ENCODE measurements at places on chromosomes 4 and X.
A peak's percentile ranks its signal among the peaks of the same experiment; 100 is the strongest.

- DNase-seq, result no peak
Observed at GRCh38 chr4:6779667-6780565, 2.6 kb upstream of the KIAA0232 start.

DNA sequence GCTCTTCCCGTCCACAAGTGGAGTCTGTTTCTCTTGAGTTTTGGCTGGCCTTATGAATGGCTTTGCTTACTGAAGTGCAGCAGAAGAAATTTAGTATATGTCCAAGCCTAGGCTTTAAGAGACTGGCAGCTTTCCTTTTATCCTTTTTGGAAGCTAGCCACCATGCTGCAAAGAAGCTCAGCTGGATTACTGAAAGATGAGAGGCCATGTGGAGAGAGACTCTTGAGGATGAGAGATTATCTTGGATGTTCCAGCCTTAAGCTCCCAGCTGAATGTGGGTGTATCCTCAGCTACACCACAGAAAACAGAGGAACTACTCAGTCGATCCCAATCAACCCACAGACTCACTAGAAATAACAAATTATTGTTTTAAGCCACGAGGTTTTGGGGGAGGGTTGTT lies 12.5 kb downstream of the CCNG2 start:
- DNase-seq, result no peak

DNA sequence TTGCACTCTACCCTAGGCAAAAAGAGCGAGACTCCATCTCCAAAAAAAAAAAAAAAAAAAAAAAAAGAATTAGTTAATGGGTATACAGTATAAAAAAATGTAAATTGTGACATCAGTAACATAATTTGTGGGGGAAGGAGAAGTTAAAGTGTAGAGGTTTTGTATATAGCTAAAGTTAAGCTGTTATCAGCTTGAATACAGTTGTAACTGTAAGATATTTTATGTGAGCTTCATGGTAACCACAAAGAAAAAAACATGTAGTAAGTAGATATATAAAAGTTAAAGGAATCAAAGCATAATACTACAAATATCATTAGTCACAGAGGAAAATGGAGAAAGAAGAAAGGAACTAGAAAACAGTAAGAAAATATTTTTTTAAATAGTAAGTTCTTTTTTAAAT lies 53.2 kb upstream of the EPGN start:
- peak; percentile 61 for DNase-seq

DNA sequence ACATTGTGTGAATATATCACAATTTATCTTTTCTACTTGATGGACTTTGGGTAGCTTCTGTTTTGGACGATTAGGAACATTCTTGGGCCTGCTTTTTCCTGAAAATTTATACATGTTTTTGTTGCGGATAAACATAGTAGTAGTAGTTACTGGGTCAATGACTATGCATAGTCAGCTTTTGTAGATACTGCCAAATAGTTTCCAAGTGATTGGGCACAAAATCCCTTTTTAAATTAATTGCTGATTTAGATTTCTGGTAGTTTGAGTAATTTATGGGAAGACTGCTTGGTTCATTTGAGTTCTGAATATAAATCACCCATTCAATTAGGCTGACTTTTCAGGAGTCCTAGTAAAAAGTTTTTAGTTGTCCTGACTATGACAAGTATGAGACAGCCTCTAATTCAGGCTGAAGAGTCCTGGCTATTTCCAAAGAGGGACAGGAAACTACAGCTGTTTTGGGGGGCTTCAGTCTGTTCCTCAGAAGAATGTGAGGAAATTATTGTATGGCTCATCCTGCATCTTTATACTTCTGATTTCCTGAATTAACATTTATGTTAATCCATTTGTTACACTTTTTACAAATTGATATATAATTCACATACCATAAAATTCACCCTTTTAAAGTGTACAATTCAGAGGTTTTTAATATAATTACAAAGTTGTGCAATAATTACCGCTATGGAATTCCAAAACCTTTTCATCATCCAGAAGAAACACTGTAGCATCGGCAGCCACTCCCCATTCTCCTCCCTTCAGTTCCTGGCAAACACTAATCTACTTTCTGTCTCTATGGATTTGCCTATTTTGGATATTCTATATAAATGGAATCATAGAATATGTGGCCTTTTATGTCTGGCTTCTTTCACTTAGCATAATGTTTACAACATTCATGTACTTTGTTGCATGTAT lies 14.2 kb downstream of the LRP2BP start:
- no peak for DNase-seq

GRCh38 chr4:42570221-42570620 lies 86.7 kb downstream of the ATP8A1 start:
- DNase-seq, result no peak

GRCh38 chrX:128781506-128781905 lies 729.3 kb upstream of the ACTRT1 start:
- no peak for DNase-seq

- DNase-seq, result no peak
Observed at GRCh38 chr4:47852136-47852535, 14.3 kb upstream of the CORIN start.

DNA sequence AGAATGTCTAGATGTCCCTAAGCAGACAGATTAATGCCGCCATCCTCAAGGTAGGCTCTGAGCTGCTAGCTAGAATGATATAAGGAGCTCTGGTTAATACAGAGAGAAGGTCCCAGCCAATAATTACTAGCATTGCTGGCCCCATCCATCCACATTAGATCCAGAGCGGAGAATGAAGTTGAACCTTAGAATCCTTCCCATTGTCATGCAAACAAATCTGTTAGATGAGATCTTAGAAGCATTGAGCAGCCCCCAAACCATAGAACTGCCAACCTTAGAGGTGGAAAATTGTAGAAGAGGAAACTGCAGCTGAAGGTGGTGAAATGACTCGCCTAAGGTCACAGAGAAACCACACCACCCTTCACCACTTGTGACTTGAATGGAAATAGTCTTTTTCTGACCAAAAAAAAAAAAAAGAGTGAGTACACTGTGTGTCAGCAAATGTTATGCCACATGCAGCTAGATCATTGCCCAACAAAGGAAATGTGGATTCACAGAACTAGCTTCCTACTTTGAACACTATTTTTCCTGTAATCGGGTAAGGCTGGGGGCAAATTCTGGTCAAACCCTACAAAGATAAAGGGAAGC lies 162.1 kb downstream of the SMIM20 start:
- DNase-seq, result peak; percentile 56

DNA sequence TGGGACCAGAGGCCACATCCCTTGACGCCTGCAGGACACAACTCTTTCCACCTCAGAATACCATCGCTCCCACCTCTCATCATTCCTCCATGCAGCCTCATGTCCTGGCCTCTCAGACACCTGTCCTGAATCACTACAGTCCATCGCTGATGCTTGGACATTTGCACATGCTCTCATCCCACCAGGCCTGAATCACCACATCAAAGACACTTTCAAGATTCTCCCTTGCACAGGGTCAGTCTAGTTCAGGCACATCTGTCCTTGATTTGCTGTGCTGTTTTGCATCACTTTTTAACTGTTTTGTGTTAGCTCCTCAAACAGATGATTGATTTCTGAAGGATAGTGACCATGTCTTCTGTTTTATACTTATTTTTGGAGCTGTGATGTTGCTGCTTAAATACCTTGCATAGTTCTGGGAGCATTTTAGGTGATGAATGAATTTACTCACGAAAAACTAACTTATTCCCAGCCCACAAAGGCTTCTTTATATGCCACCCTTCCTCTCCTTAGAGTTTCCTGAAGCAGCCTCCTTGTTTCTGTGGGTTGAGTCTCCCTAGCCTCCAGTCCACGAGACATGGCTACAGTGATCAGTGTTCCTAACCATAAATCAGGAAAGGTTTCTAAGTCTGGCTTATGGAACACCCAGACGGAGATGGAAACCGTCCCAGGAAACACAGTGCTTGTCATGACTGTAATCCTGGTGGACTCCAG lies 2.6 kb downstream of the FAM114A1 start:
- DNase-seq, result no peak

DNA sequence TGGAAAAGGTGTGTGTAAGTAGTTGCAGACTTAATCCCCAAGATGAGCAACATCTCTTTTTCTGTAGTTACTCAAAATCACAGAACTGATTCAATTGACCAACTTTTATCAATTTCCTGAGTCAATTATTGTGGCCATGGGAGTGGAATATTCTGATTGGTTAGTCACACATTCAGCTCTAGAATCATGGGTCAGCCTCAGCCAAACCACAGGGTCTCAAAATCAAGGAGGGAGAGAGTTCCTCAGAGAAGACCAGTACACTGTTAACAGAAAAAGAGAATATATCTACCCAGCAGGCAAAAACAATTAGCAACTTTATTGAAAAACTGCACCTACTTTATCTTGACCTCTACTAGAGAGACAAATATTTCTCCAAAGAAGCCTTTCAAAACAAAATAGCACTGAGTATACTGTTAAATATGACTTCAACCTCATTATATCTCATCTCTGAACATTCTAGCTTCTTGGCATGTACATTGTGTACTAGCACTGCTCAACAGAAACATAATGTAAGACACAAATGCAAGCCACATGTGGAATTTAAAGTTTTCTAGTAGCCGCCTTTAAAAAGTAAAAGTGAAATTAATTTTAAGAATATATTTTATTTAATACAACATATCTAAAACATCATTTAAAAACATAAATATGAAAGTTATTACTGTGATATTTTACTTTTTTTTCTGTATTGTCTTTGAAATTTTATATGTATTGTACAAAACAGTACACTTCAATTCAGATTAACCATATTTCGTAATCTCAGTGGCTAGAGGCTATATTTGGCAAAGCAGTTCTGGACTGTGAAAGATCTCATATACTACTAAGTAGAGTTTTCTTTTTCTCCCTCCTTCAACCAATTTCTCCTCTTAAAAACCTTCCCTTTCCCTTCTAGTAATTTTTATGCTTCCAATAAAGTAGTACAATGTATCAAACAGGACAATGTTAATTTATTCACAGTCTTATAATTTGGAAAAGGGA lies 11.8 kb upstream of the LCORL start:
- no peak for DNase-seq

DNA sequence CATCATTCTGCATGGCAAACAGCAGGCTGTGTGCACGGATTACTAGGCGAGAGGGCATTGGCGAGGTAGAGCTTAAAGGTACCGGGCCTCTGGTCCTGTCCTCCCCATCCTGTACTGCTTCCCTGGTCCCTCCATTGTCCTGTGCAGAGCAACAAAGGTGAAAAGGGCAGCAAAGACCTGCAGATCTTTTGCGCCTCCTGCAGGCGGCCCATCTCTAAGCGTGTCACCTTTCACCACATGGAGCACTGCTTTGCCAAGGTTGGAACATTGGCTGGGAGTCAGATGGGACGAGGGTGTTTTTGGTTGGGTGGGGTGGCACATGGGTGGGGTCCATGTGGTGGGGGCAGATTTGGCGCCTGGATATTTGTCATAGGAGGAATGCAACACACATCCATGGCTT lies 64.7 kb upstream of the UXT start:
- DNase-seq, result no peak

DNA sequence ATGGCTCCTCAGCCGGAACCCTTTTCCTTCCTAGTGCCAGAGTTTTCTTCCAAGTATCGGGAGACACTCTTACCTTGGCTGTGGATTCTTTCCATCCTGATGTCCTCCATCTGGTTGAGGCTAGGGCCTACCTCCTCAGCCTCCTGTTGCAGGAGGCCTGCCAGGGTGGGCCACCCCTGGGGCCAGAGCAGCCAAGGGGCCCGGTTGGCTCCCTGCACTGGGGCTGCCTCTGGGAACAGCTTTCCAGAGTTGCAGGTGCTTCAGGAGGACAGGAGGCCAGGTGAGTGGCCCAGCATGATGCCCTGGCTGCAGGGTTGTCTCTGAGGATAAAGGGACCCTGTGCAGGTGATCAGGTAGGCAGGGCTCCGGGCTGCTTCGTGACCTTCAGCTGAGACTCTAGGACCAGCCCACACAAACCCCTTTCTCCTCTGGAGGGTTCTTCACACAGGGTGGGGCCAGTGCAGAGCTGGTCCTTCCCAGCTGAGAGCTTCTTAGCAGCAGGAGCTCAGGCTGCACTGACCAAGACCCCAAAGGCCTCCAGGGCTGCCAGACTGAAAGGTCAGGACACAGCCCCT lies 5.3 kb upstream of the GPR78 start:
- no peak for DNase-seq

GRCh38 chr4:25178838-25179261 lies 18.6 kb upstream of the SEPSECS start:
- no peak for DNase-seq

DNA sequence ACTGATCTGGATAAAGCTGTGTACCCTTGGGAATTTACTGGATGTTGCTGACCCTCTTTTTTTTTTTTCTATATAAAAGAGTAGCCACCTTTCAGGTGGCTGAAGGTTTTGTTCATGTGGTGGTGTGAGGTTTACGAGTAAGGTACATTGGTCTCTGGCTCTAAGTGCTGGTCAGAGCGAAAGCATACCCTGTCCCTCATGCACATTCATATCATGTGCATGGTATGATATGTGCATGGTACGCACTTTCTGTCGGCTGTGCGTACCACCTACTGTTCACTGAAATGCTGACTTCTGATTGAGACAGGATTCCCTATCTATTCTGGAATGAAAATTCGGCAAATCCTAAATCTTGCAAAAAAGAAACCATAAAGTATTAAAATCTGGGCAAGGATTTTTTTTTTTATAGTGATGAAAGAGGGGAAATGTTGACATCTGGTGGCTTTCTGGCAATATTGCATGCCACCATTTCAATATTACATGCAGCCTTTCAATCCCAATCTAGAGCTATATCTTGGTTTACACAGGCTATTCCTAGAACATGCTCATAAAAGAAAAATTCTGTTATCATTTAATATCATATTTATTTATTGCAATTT lies 32.8 kb downstream of the FAM149A start:
- peak; percentile 55 for DNase-seq

DNA sequence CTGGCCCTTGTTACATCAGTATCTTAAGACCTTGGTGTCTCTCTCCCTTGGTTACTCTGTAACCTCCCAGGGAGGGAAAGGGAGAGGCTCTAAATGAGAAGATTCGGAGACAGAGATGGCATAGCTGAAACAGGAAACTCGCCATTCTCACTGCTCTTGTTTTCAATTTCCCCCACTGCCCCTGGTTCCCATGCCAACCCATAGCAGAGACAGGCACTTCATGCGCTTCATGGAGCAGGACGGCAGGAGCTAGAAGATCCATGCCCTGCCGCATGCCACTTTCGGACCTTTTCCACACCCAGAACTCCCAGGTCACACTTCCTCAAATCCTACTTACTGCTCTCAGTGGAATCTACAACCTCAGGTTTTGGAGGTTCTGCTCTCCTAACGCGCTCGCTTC lies 3.1 kb downstream of the ZMYM3 start:
- no peak for DNase-seq

- no peak for DNase-seq
Observed at GRCh38 chr4:186032259-186032658, 36.7 kb upstream of the TLR3 start.

- no peak for DNase-seq
Observed at GRCh38 chr4:183035726-183036415, 63.2 kb upstream of the WWC2 start.

DNA sequence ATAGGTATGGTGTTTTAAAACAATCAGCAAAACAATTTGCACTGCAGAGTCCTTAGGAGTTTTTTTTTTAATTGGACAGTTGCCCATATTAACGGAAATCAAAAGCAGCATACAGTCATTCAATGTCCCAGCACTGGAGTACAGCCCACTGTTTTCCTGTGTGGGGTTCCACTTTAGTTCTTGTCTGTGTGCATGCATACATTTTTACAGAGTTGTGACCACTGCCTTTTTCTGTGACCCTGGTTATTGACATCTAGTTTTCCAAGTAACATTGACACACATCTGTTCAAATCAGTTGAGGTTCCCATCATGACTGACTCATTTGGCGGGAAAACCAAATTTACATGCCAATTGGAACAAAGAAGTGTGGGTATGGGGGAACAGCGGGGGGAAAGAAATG lies 83.3 kb downstream of the HPRT1 start:
- no peak for DNase-seq
